CD4-positive, alpha-beta T cell treated with Interleukin-6 at 100 ng/mL for 8 hours (primary cell): ENCODE measurements at places on chromosomes 1 and 21.

GRCh38 chr1:226710501-226710900 lies 28.6 kb downstream of the ITPKB start:
- no peak for DNase-seq

GRCh38 chr1:28119556-28119955 lies 31.1 kb upstream of the EYA3 start:
- no peak for DNase-seq

- no peak for DNase-seq
Observed at GRCh38 chr1:96002969-96003964, 718.3 kb upstream of the PTBP2 start.

- DNase-seq: no peak
Observed at GRCh38 chr1:109498161-109498801, 4.4 kb downstream of the CYB561D1 start.

DNA sequence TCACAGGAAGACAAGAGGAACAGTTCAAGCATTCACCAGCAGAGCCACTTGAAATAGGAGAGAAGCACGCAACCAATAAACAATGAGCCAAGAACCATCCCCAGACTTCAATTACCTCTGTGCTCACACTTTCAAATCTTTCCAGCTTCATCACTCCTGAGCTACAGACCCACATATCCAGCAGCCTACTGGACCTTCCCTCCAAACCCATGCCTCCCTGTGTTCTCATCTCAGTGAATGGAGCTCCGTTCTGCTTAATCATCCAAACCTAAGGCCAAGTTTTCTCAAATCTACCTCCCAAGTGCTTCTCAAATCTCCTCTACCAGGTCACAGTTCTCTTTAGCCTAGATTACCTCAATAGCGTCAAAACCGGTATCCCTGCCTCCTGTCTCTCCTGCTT lies 3.7 kb downstream of the PEF1 start:
- no peak for DNase-seq

GRCh38 chr1:75130865-75131564 lies 3.2 kb upstream of the LHX8 start:
- no peak for DNase-seq

- DNase-seq: no peak
Observed at GRCh38 chr1:202173993-202174392, 13.6 kb upstream of the PTPN7 start.

DNA sequence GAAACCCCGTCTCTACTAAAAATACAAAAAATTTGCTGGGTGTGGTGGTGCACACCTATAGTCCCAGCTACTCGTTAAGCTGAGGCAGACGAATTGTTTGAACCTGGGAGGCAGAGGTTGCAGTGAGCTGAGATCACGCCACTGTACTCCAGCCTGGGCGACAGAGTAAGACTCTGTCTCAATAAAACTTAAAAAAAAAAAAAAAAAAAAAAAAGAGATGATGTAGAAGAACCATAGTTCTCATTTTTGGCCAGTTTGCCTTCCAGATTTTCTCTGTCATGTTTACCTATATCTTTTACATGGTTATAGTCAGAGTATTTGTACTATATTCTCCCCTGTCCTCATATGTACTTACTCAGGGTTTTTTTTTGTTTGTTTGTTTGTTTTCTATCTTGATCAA lies 53.6 kb downstream of the UCK2 start:
- DNase-seq: no peak

DNA sequence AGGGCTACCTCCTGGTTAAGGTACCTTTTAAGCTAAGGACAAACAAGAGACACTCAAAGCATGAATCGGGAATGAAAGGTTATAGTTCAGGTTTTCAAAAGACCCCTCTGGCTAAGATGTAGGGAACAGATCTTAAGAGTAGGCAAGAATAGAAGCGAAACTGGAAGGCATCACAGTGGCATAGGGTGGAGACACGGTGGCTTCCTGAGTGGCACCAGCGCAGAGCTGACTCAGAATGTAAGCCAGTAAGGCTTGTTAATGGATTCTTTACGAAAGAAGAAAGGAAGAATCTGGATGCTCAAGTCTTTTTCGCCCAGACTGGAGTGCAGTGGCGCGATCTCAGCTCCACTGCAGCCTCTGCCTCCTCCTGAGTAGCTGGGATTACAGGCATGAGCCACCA lies 21.2 kb downstream of the PADI6 start:
- DNase-seq: no peak

DNA sequence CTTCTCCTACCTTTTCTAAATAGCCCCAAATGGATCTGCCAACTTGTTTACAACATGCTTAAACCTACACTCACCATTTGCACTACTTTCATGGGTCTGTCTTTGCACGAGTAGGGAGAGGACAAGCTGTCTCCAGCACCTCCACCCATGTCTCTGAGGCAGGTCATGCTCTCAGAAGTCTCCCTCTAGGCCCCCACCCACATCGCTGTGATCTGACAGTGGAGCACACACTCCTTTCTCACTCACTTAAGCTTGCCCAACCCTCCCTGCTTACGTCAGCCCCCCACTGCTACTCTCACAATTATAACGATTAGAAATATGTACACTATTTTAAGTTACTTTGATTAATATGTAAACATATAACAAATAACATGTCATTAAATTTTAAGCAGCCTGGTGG lies 141.1 kb downstream of the KCNH1 start:
- DNase-seq: no peak

GRCh38 chr1:77803371-77803770 lies 23.9 kb downstream of the MIGA1 start:
- DNase-seq: no peak
